ENCODE measurements at places on chromosomes 11 and 22. TPM values are rescaled to one million over a fixed set of nuclear protein-coding genes. Genes with fewer than 3 reads are reported as not detected.
A peak's percentile ranks its signal among the peaks of the same experiment; 100 is the strongest.

GRCh38 chr11:78227921-78228320, 39.2 kb downstream of the USP35 start:
- DNase-seq = no peak
- H3K27ac ChIP-seq = no peak overlapping the region
- no peaks in the 10 kb centered on the region for H3K27me3 ChIP-seq
- H3K36me3 ChIP-seq = peaks cover 6% of the 10 kb centered on the region

TSPAN18 gene
- 48.1 TPM for total RNA-seq

BAIAP2L2 gene
- total RNA-seq = 2.8 TPM

OR5W2 gene
- total RNA-seq = not detected

DAGLA gene
- total RNA-seq = 5.5 TPM

DNA sequence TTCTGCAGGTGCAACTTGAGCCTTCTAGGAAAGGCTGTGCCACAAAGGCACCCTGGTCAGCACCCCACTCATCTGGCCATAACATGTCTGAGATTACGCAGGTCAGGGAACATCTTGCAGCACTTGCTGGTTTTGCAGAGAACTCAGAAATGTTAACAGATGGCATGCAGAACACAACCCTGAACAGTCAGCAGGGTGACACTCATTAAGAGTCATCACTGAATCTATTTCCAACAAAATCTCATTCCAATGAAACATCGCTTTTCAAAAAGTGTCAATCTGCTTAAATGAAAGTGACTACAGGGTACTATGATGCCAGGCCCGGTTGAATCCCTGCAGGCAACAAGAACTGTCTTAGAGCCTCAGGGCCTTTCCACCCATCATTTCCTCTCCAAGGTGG, 369.8 kb upstream of the CCDC90B start:
- no peaks in the 10 kb centered on the region for H3K4me1 ChIP-seq
- H3K27ac ChIP-seq = no peak overlapping the region
- no peaks in the 10 kb centered on the region for H3K36me3 ChIP-seq
- H3K27me3 ChIP-seq = no peaks in the 10 kb centered on the region

GRCh38 chr11:108768370-108768769, 103.5 kb downstream of the DDX10 start:
- H3K4me1 ChIP-seq = no peaks in the 10 kb centered on the region
- peak; percentile 95 for DNase-seq
- no peak overlapping the region for H3K27ac ChIP-seq
- no peaks in the 10 kb centered on the region for H3K36me3 ChIP-seq
- no peak overlapping the region for H3K4me3 ChIP-seq
- H3K27me3 ChIP-seq = no peaks in the 10 kb centered on the region

DNA sequence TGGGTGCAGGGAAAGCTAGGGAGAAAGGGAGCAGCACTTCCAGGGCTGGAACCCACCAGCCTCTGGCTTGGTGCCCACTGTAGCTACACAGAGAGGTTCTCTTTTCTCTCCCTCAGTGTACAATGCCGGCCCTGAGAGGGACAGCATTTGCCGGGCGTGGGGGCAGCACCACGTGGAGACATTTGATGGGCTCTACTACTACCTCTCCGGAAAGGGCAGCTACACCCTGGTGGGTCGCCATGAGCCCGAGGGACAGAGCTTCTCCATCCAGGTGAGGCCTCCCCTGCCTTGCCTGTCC, 6.1 kb downstream of the OTOG start:
- H3K4me3 ChIP-seq = no peak overlapping the region
- no peaks in the 10 kb centered on the region for H3K4me1 ChIP-seq
- no peaks in the 10 kb centered on the region for H3K27me3 ChIP-seq
- no peak for DNase-seq
- H3K36me3 ChIP-seq = no peaks in the 10 kb centered on the region
- H3K27ac ChIP-seq = no peak overlapping the region

GRCh38 chr11:11937957-11938356, 70.5 kb downstream of the DKK3 start:
- H3K27me3 ChIP-seq = no peaks in the 10 kb centered on the region
- no peak overlapping the region for H3K4me3 ChIP-seq
- no peaks in the 10 kb centered on the region for H3K4me1 ChIP-seq
- peaks cover 80% of the 10 kb centered on the region for H3K36me3 ChIP-seq
- H3K27ac ChIP-seq = no peak overlapping the region
- DNase-seq = no peak

DNA sequence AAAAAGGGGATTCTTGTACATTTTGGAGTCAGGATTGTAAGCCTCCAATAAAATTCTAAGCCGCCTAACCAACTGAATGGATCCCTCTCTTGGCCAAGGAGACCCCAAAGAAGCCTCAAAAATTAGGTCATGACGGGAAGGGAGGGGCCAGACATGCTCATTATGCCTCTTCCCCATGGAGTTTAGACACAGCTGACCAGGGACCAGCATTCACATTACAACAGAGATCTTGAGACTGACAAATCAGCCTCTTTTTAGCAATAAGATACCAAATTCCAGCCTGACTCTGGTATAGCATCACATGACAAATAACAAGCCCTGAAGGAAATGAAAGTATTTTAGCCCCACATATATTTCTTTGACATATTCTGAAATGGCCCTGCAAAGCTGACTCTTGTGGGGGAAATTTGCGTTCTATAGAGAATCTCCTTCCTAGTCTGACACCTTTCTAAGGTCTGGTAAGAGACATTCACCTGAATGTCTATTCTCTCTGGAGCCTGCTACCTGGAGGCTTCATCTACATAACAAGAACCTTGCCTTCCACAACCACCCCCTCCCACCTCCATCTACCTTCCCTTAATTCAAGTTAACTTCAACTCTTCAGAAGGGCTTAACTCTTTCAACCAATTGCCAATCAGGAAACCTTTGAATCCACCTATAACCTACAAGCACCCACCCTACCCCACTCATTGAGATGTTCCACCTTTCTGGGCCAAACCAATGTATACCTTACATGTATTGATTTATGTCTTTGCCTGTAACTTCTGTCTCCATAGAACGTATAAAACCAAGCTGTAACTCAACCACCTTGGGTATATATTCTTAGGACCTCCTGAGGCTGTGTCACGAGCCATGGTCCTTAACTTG, 10.3 kb downstream of the GAL start:
- no peaks in the 10 kb centered on the region for H3K36me3 ChIP-seq
- no peak overlapping the region for H3K4me3 ChIP-seq
- no peaks in the 10 kb centered on the region for H3K27me3 ChIP-seq
- peaks cover 17% of the 10 kb centered on the region for H3K4me1 ChIP-seq
- DNase-seq = no peak

DNA sequence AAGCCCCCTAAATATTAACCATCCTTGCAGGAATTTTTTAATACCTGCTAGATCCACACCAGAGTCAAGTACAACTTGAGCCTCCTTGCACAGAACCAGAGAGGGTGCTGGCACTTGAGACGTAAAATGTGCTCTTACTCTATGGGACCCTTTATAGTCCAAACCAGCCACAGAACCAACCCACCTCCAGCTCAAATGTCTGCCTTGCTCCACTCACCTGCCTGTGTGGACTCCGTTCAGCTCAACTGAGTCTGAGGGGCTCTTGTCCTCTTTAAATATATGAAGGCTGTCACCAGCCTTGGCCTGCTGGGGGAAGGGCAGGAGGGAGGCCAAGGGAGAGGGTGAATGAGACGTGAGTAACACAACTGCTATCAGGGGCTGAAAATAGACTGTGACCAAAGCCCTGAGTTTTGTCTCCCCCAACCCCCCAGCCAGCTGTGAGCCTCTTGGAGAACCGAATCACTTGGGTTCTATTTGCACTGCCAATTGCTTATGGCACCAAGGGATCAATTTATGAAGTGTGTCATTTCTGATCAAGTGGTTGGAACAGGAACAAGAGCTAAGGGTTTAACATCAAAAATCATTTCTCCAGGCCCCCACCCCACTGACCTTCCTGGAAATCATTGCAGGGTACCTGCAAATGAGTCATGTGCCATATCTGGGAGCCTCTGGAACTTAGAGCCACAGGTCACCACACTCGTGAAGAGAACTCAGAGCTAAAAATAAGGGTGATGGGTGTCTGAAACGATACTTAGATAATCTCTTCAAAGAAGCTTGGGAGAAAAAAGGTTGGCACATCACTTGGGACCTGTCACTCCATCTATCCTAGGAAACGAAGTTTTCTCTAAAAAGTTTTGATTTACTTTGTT, at the start of gene CSRP3:
TSS of gene CSRP3 (minus strand) at position 247 of the 869 bp plus-strand sequence. CDS start 9,535 bp downstream, outside the sequence.
- peak within 1 kb of the TSS; percentile 47 for H3K4me3 ChIP-seq
- H3K4me1 ChIP-seq = peaks cover 39% of the 10 kb centered on the region
- H3K36me3 ChIP-seq = no peaks in the 10 kb centered on the region
- H3K27ac ChIP-seq = peak within 1 kb of the TSS; percentile 91

BTBD10 gene
- total RNA-seq = 35.4 TPM

MS4A6E gene
- total RNA-seq = not detected

DNA sequence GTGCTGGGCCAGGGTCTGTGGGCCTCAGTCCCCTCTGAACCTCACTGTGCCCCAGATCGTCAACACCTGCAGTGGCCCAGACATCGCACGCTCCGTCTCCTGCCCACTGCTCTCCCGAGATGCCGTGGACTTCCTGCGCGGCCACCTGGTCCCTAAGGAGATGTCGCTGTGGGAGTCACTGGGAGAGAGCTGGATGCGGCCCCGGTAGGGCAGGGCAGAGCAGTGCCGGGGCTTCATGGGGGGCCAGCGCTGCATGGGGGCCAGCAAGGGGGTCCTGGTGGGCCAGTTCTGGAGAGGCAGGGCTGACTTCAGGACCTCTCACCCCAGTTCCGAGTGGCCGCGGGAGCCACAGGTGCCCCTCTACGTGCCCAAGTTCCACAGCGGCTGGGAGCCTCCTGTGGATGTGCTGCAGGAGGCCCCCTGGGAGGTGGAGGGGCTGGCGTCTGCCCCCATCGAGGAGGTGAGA, 16.3 kb downstream of the EPS8L2 start:
- H3K4me1 ChIP-seq = no peaks in the 10 kb centered on the region
- H3K27ac ChIP-seq = no peak overlapping the region
- H3K4me3 ChIP-seq = no peak overlapping the region
- no peak for DNase-seq
- peaks cover 73% of the 10 kb centered on the region for H3K27me3 ChIP-seq

- DNase-seq = no peak
- H3K27ac ChIP-seq = no peak overlapping the region
- peaks cover 6% of the 10 kb centered on the region for H3K4me1 ChIP-seq
- no peaks in the 10 kb centered on the region for H3K36me3 ChIP-seq
Measured at GRCh38 chr11:36108881-36109589, 165.2 kb downstream of the LDLRAD3 start.

PGAP2 gene
- 13.0 TPM for total RNA-seq

DNA sequence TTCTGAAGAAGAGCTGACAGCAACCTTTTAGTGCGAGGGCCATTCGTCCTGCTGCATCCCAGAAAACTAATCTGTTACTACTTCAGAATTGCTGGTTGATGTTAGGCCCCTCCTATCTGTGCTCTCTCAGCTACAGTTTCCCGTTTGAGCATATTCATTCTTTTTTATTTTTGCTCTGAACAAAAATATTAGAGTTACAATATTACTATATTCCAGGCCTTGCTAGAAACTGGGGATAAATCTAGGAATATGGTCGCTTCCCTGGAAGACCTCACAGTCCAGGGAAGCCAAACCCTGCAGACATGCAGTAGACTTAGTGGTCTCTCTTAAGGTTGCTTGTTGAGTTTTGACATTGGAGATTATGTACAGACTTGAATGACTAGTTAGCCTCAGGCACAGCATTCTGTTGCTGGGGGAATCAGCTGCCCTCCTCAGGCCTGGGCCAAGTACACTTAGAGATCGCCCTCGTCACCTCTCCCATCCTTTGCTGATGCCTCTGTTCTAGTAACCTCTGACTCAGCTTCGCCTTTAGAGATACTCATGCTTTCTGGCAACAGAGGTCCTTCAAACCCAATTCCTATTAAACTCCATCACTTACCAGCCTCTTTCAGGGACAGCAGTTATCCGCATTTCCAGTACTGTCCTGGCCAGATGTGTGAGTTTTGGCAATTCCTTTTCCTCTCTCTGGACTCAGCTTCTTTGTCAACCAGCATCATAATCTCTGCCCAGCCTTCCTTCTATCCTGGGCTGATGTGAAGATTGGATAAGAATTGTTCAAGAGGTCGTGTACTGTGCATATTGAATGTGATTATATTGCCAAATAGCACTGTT, 698 bp upstream of the ANAPC15 start:
- peaks cover 7% of the 10 kb centered on the region for H3K4me1 ChIP-seq
- no peak for DNase-seq
- H3K27me3 ChIP-seq = no peaks in the 10 kb centered on the region
- peak overlapping the region; percentile 44 for H3K4me3 ChIP-seq
- peak overlapping the region; percentile 98 for H3K27ac ChIP-seq

BDNF gene
- 0.70 TPM for total RNA-seq

DNA sequence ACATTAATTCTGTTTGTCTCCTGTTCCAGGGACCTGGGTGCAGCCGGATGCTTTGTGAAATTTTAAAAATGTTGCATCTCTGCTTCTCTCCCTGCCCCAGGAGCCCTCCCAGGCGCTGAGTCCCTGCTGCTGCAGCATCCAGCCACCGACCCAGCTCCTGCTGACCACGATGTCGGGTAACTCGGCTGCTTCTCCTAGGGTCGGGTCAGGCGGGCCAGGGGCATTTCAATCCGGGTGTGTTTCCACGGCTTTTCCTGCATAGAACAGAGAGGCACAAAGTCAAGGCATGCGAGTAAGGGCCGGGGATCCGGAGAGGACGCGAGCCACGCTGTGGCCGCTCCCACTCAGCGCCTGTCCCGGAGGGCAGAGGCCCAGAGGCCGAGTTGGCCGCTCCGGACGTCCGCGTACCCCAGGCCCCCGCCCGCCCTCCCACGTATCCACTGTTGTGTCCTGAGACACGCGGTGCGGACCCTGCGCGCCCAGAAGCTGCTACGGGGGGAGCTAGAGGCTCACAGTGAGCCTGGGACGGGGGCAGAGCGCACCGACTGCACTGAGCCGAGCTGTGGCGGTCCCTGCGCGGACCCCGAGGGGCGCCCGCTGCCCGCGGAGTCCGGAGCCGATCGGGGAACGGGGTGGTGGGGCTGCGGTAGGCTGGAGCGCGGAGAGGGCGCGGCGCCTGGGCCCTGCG, at the start of gene POU2AF3:
TSS of gene POU2AF3 (plus strand) at position 134 of the 688 bp plus-strand sequence. CDS start at position 170, 36 bp downstream.
- peak within 1 kb of the TSS; percentile 54 for H3K4me3 ChIP-seq
- H3K27ac ChIP-seq = no peak within 1 kb of the TSS
- H3K36me3 ChIP-seq = no peaks in the 10 kb centered on the region
- peaks cover 55% of the 10 kb centered on the region for H3K27me3 ChIP-seq
- H3K4me1 ChIP-seq = no peaks in the 10 kb centered on the region

TRIM51 gene
- total RNA-seq = not detected

GRCh38 chr11:8684600-8685290, 2.2 kb downstream of the RPL27A start:
- H3K36me3 ChIP-seq = peaks cover 27% of the 10 kb centered on the region
- no peak overlapping the region for H3K4me3 ChIP-seq
- no peak for DNase-seq
- no peaks in the 10 kb centered on the region for H3K27me3 ChIP-seq

APOBEC3G gene
- total RNA-seq = 12.2 TPM

DNA sequence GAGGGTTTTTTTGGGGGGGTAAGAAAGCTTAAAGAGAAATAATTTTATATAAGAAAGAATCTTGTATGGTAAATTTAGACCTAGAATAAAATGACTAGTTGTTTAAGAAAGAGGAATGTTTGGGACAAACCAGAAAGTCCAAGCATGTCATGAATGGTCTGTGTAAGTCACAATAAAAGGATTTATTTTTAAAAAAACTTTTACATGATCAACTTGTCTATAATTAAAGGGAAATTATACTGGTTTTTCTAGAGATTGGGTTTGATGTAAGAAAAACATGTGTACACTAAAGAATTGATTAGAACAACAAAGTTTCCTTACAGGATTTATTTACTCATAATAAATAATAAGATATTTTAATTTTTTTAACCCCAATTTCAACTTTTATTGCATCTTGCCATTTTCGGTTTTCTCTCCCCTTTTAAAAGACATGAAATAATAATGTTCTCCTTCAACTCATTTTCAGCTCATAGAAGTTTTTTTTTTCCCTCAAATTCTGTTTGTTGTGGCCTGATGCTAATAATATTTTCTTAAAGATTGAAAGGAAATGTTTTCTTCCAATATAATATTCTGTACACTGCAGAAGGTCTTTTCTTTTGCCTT, 35.4 kb upstream of the INCENP start:
- H3K27me3 ChIP-seq = no peaks in the 10 kb centered on the region
- no peak overlapping the region for H3K27ac ChIP-seq
- H3K36me3 ChIP-seq = no peaks in the 10 kb centered on the region
- no peaks in the 10 kb centered on the region for H3K4me1 ChIP-seq
